Femur (tissue), 1 donor: ENCODE measurements at places on chromosomes 6 and 20.

- no peak for DNase-seq
These were observed 14.3 kb upstream of the TAGAP start for GRCh38 chr6:159059141-159059540.

GRCh38 chr6:3440911-3441310, 15.9 kb downstream of the SLC22A23 start:
- no peak for DNase-seq

DNA sequence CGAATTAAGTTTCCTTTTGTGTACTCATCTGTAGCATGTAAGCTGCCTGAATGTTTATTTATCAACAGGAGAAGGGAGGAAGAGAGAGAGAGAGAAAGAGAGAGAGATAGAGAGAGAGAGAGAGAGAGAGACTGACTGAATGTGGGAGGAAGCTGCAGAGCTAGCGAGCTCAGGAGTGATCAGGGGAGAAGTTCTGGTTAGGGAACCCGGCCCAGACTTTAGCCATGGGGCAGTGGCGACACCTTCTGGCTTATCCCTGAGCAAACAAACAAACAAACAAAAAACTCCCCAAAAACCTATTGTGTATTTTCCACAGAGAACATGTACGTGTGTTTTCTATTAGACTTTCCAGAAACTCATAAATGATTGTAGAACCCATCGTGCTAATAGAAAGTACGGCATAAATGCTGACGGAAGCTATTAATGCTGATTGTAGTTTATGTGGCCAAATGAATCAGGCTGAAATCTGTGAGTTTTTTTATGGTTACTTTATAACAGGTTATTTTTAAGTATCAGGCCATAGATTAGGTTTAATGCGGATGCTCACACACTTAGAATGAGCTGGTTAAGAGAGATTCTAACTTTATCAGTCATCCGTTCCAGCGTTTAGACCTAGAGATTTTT, 92.8 kb downstream of the CLIC5 start:
- DNase-seq = peak; percentile 87

DNA sequence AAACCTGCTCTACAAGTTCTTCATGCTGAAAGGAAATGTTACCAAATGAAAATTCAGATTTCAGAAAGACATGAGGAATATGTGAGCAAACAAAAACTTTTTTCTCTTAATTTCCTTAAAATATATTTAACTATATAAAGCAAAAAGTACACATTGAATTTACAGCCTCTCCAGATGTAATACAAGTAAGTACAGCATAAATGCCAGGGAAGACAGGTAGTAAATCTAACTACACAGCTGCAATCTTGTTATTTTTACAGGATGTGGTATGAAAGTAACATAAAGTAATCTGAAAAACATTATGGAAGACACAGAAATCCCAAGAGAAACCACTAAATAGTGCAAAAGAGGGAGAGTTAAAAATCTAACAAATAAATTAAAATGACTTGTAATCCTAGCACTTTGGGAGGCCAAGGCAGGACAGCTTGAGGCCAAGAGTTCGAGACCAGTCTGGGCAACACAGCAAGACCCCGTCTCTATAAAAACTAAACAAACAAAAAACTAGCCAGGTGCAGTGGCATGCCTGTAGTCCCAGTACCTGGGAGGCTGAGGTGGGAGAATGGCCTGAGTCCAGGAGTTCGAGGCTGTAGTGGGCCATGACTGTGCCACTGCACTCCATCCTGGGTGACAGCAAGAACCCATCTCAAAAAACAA, 50.7 kb downstream of the FAM8A1 start:
- DNase-seq = no peak

DNA sequence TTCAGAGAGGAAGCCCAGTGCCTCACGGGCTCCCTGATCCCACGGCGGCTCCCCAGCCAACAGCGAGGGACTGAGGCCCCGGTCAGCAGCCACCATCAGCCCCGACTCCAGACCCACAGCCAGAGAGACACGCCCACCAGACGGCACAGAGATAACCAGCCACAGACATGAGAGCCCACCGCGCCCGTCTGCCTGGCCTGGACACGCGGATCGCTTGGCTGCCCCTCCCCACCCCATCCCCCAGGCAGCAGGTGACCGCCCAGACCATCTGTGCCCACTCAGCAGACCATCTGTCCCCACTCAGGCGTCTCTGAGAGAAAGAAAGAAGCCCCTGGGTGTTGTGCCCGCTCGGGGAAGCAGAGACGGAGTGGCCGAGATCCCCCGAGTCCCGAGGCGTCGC, 55.5 kb upstream of the CHRNA4 start:
- DNase-seq = no peak

GRCh38 chr20:24617757-24618450, 148.5 kb downstream of the SYNDIG1 start:
- DNase-seq = no peak

GRCh38 chr6:146913842-146914488, 290.3 kb upstream of the STXBP5 start:
- peak; percentile 73 for DNase-seq

DNA sequence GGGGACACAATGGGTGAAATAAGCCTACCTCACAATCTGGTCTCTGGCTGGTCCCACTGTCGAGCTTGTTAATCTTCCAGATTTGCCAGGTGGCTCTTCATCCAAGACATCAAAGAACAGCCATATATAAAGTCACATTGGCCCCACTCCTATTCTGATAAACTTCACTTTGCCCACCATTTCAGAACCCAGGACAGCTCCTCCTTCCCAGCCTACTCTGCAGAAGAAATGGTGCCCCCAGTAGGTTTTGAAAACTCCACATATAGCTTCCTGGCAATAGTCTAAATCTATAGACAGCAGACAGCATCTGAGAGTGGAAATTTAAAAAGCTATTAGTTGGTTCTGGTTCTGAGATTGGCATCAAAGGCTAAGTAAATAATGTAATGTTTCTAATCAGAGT, 143.1 kb upstream of the PCSK2 start:
- no peak for DNase-seq

DNA sequence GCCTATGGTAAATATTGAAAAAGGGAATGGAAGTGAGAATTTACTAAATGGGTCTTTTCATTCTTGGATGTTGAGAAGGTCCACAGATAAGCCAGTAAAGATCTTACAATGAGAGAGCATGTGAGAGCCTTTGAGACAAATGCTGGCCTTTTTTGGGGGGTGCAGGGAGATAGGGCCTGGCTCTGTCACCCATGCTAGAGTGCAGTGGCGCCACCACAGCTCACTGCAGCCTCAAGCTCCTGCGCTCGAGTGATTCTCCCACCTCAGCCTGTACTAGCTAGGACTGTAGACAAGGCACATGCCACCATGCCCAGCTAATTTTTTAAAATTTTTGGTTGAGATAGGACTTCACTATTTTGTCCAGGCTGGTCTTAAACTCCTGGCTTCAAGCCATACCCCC, 63.2 kb upstream of the TMEM181 start:
- DNase-seq = no peak

DNA sequence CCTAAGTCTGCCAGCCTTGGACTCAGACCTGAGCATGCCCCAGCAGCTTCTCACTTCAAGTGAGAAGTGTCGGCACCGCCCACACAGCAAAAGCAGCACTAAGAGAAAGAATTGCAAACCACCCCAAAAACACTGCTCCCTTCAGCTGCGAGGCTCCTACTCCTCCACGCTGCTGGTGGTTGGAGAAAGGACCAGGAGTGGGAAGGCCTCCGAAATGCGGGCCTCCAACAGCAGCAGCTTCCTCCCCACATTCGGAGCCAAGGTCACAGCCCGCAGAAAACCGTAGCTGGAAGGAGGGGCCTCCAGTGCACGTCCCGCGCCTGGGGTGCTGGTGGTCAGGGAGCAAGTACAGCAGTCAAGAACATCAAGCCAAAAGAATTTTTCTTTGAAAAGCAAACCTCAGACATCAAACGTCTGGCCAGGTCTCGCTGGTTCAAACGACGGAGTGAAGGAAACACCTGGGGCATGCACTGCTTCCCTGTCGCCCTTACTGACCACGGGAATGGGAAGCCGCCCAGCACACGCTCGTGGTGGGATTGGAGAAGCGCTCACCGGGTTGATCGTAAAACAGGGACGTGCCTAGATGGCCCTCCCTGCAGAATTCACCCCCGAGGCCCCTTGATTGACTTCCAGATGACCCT, 185.6 kb upstream of the CST7 start:
- peak; percentile 19 for DNase-seq

- DNase-seq = no peak
These were observed 15.9 kb upstream of the MDGA1 start for GRCh38 chr6:37713529-37714119.

DNA sequence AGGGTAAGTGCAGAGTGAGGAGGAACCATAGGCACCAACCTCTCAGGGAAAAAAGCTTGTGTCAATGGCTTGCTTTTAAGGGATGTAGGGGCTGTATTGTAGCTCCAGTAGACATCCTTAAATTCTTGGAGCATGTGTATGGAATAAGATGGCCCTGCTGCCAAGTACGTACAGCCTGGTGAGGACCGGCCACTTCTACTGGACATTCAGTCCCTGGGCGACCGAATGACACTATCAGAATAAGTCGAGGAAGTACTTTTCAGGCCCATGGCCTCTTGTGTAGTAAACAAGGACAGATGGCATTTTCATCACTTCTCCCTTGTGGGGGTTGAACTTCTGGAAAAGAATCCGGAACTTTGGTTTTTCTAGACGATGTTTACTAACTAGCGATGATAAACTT, 32.8 kb downstream of the GFRA4 start:
- no peak for DNase-seq

DNA sequence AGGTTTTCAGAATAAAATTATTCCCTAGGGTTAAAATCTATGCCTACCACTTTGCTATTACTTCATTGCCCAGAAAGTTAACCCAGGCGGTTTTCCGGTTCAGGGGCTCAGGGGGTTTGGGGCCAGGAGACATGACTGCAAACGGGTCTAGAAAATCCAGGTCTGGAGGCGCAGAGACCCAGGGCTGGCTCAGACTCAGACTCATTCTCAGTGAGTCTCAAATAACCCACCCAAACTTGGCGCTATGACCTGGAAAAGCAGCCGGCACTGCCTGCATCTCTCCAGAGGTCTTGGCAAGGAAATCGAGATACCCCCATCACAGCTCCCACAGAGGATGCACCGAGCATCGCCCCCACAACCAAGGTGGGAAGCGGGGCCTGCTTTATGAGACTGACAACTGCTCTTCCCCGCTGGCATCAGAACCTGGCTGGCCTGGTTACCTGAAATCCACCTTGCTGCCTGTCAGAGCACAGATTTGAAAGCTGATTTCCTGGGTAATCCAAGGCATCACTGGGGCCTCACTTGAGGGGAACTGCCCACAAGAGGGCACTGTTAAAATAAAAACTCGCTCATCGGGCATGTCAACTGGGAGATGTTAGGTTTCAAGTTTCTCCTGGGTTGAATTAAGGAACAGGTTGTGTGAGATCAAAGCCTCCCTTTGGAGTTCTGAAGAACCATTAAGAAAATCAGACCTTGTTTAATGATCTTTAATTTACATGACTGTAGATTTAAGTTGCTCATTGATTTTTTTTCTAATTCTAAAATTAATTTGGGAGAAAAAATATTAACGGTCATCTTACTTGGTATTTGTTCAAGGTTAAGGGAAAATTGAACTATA, 55.1 kb downstream of the KIF16B start:
- DNase-seq = peak; percentile 68

DNA sequence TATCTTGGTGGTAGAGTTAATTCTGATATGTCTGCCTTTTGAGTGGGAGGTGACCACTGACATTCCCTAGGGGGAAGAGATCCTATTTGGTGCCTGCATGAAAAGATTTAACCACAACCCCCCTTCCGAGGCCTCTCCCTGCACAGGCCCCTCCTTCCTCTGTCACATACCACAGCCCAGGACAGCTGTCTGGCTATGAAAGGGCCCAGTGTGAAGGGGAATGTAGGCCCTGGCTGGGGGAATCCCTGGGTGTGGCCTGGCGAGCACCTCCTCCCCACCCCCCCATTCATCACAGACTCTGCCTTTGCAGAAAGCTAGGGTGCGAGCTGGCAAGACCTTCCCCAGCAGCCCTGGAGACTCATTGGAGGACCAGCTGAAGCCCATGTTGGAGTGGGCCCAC, 27.4 kb upstream of the MAPRE1 start:
- peak; percentile 76 for DNase-seq

DNA sequence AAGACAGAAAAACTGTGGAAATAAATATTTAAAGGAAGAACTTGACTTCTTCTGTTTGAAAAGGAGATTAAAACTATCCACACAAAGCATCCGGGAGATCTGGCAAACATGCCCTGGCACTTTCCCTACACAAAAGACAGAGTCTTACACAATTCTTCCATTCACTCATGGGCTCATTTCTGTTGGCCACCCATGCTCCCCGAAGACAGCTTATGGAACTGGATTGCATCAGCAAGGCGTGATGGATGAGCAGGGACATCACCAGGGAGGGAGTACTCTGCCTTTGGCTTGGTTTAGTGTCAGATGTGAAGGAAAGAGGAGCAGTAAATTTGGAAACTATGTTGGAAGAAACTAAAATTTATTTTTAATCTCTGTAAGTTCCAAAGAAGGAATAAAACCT, 379.3 kb downstream of the CD109 start:
- DNase-seq = peak; percentile 80

DNA sequence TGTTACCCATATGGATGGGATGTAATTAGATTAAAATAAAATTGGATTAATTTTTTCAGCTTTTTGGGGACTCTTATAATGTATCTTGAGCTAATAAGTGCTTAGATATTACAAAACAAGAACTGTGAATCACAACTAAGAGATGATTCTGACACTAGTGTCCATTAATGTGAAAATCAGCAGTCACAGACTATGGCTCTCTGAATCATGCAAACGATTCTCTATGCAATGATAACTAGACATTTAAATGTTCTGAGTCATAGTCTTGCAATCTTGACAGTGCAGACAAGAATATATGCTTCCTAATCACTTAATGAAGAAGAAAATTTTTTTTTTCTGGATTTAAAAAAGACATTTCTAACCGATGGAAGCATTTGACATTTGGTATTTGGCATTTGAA, 82.2 kb upstream of the OPRM1 start:
- DNase-seq = no peak

DNA sequence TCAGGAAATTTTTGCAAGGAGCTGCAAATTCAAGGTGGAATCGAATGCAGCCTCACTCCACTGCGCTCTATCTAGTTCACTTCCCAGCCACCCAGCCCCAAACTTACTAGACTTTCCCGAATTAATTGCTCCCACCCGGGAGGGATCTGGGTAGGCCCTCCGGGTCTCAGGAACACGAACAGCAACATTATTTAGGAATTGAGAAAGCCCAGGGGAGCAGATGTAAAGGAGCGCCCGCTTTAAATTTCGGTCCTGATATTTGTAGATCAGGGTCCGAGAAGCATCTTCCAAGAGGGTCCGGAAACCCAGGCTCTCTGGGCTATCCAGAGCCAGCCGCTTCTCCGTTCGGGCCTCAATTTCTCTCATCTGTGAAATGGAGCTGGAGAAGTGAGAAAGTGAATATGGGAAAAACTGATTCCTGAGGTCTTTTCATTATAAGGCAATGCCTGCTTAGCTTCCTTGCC, 490 bp upstream of the ID1 start:
- DNase-seq = no peak
